ENCODE measurements at places on chromosomes 5 and 9.

DNA sequence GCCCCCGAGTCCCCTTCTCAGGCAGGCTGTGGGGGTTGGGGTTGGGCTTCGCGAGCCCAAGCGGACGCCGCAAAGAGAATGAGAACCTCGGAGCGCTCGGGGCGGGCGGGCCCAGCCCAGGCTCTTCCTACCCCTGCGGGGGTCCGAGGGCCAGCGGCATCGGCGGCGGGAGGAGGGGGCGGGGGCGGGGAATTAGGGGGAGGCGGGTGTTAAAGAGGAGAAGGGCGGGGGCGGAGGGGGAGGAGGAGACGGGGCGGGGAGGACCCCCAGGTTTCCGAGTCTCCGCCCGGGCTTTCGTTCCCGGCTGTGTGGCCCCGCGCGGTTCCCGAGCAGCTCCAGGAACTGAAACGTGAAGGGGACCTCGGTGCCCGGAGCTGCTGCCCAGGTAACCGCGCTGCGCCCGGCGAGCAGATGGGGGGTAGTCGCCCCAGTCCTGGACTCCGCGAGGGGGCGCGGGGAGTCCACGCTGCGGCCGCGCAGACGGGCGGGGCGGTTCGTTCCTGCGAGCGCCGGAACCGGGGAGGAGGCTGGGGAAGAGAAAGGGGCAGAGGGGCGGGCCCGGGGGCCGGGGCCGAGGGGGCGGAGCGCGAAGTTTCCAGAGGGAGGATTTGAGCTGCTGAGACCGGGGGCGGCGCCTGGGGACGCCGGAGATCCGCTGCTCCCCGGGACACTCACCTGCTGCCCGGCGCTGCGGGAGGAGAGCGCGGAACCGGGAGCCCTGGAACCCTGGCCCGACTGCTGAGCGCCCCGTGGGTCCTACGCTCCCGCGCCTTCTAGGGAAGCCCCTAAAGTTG lies 38.4 kb upstream of the PLEKHG4B start:
- no peak for DNase-seq

GRCh38 chr5:102153003-102153759 lies 142.9 kb downstream of the SLCO4C1 start:
- no peak for DNase-seq

DNA sequence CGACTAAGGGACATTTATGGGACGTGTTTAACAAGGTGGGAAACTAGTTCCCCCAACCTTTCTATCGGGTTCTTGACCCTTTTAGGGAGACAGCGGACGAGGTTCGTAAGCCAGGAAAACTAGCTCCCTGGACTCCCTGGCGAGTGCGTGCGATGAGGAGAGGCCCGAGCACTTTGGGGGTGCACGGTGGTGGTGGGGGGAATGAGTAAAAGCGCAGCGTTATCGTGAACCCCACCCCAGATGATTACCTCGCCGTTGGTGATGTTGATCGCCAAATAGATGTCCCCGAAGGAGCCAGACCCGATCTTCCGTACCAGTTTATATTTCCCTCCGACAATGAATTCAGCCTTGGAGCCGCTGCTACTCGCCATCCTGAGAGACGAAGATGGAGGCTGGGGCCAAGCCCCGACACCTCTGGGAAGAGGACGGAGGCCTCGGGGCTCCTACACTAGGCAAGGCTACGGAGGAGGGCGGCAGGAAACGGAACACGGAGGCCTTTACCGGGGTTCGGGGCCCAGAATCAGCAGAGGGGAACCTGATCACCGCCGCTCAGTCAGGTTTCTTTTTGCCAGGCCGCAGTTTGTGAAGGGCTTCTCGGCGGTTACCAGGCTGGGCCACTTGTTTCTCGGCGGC lies 529 bp downstream of the CSNK1A1 start:
- peak; percentile 45 for DNase-seq

GRCh38 chr9:131605770-131606590 lies 60.7 kb downstream of the PRRT1B start:
- no peak for DNase-seq

GRCh38 chr9:36828611-36829013 lies 205.5 kb downstream of the PAX5 start:
- DNase-seq = no peak

- no peak for DNase-seq
Observed at GRCh38 chr9:35426627-35427026, 63.3 kb upstream of the RUSC2 start.

GRCh38 chr9:125537442-125538091 lies 169.4 kb downstream of the MAPKAP1 start:
- no peak for DNase-seq

- DNase-seq = no peak
Observed at GRCh38 chr9:128294142-128294541, 18.1 kb downstream of the SWI5 start.

GRCh38 chr5:100647461-100648230 lies 112.5 kb downstream of the FAM174A start:
- DNase-seq = no peak

DNA sequence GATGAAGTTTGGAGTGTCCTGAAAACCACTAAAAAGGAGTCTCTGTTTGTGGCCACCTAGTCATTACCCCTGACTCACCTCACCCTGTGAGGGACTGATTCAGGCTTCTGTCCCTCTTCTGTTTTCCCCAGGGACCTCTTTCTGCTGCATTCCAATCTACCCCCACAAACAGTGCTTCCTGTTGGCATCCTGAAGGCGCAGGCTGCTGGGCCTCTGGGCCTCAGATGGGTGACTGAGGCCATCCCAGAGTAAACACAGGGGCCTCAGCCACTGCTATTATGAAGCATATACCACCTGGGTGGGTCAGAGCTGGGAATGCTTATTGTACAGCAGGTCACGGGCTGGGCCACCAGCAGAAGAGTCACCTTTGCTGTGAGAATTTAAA lies 20.0 kb downstream of the MORN5 start:
- no peak for DNase-seq

DNA sequence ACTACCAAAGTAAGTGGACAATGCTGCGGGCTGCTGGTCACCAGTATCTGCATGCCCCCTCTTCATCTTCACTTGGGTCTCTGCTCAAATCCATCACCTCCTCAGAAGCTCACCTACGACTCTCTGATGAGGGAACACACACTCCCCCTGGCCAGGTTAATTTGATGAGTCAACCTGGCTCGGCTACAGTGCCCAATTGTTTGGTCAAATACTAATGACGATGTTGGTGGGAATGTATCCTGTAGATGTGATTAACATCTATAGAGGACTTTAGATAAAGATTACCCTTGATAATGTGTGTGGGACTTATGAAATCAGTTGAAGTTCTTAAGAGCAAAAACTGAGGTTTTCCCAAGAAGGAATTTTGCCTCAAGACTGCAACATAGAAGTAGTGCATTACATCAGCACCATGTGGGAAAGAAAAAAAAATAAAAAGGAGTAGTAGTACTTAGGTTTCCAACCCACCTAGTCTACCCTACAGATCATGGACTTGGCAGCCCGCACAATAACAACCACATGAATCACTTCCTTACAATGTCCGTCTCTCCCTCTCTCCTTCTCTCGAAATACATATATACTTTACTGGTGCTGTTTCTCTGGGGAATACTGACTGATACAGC lies 467.3 kb downstream of the DNAH5 start:
- no peak for DNase-seq

GRCh38 chr5:78611126-78611605 lies 37.4 kb downstream of the LHFPL2 start:
- DNase-seq = no peak

- DNase-seq = no peak
Observed at GRCh38 chr5:343461-344401, 22.2 kb downstream of the AHRR start.

- DNase-seq = no peak
Observed at GRCh38 chr5:111999286-111999685, 242.3 kb upstream of the NREP start.

GRCh38 chr9:20929276-20929675 lies 102.2 kb downstream of the HACD4 start:
- peak; percentile 4 for DNase-seq

DNA sequence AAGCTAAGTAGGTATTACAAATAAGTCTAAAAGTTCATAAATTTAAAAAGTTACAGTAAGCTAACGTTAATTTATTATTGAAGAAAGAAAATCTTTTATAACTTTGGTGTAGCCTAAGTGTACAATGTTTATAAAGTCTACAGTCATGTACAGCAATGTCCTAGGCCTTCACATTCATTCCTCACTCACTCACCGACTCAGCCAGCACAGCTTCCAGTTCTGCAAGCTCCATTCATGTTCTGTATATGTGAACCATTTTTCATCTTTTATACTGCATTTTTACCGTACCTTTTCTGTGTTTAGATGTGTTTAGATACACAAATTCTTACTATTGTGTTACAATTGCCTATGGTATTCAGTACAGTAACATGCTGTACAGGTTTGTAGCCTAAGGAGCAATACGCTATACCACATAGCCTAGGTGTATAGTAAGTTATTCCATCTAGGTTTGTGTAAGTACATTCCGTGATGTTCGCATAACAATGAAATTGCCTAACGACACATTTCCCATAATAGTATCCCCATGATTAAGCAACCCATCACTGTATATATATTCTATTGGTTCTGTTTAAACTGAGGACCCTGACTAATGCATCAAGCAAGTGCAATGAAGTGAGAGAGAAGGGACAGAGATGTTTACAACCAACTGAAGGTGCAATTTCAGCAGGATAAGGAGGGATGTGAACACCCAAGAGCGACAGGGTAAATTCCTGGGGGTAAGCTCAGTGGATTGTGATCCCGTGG lies 88.9 kb upstream of the TRIO start:
- no peak for DNase-seq

- no peak for DNase-seq
Observed at GRCh38 chr5:1041225-1042143, 32.9 kb downstream of the NKD2 start.

DNA sequence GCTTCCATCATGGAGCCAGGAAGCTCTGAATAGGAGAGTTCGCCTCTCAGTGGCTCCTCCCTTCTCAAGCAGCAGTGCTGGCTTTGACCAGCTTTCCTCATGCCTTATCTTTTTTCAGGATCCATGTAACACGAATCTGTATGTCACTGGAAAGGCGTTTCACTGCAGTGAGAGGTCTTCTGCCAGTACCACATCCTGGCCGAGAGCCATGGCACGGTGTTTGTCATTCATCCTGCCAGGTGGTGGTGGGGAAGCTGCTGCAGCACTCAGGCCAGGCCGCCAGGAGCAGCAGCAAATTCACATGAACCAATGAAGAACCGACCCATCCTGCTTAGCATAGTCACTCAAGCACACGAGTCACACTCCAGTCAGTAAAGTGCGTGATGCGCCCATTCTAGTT lies 179.0 kb downstream of the FANCC start:
- DNase-seq = no peak

DNA sequence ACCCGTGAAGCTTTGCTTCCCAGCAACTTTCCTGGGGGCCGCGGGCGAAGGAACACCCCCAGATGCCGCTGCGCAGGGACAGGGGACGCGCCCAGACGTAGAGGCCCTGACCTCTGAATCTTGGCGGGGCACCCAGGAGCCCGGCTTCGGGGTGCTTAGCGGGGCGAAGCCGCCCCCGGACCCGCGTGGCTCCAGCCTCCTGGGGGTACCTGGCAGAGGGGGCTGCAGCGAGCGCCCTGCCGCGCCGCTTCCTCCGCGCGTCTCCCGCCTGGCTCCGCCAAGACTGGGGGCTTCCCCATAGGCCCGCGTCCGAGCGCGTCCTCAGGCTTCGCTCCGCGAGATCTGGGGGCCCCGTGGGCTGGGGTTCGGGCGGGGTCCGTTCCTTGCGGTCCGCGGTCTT lies 23.0 kb upstream of the ZNF782 start:
- no peak for DNase-seq

GRCh38 chr9:113269871-113270270 lies 5.5 kb downstream of the CDC26 start:
- no peak for DNase-seq

DNA sequence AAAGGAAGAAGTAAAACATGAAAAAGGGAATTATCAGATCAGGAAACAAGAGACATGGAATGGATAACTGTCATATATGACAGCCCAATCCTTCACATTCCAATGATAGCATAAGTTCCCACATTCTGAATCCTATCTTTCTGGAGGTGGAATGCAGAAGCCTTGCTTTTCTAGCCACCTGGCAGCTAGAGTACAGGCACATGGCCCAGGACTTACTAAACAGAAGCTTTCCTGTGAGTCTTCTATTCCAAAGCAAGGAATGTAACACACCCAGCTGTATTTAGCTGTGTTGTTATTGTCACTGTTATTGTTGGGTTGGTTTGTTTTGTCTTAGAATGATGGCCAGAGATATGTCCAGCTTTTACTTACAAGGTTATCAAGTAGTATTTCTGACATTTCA lies 780.5 kb upstream of the ZNF608 start:
- no peak for DNase-seq
